ENCODE measurements at places on chromosomes 3 and 15.

GRCh38 chr3:179666436-179667035 lies 13.7 kb downstream of the USP13 start:
- DNase-seq = no peak

GRCh38 chr3:27044931-27045481 lies 324.2 kb downstream of the NEK10 start:
- no peak for DNase-seq

DNA sequence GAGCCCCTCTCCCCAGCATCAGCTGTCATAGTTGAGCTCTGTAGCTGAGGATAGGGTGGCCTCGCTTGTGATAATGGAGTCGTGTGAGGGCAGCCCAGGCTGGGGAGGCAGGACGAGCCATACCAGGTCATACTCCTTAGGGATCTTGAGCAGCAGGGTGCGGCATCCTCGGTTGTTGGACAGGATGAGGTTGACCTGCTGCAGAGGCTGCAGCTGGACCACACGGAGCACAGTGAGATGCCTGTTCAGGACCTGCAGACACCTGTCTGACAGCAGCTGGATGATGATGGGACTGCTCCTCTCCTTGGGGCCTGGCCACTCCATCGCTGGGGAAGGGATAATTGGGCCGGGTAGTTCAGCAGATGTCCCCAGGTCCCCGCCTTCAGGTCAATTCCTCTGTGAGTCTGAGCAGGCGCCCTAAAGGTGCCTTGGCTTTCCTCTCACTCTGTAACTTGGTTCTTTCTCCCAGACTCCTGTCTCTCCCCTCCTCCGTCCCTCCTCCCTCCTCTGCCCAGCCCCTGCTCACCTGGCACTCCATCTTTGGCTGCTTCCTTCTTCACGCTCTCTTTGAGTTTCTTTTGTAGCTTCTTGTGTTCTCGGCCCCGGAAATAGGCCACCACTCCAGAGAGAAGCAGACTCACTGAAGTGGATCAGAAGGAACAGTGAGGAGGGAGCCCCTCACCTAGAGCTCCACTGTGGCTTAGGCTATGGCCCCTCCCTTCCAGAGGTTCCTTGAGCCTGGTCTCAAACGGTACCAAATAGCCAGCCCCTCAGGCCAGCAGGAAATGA lies 7.8 kb downstream of the DUOX2 start:
- no peak for DNase-seq

DNA sequence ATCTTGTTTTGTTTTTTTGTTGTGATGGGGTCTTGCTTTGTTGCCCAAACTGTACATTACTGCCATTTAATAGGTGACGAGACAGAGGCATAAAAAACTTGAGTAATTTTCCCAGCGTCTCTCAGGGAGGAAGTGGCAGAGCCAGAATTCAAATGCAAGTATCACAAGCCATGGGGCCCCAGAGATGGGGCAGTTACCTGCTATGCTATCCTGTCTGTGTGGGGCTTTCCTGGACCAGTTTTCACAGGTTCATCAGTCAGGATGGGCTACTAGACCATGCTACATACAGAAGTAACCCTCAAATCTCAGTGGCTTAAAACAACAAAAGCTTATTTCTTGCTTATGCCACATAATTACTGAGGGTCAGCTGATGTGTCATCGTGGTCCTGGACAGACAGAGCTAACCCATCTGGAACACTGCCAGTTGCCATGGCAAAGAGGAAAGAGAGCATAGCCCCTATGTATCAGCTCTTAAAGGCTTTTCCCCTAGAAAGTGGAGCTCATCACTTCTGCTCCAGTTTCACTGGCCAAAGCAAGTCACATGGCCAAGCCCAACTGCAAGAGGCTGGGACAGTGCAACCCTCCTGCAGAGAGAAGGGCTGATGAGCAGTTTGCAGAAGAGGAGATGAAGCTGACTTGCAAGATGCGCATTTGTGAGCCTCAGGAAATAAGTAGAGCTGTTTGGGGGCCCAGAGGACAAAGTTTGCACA lies 31.7 kb upstream of the SYNM start:
- DNase-seq = no peak

DNA sequence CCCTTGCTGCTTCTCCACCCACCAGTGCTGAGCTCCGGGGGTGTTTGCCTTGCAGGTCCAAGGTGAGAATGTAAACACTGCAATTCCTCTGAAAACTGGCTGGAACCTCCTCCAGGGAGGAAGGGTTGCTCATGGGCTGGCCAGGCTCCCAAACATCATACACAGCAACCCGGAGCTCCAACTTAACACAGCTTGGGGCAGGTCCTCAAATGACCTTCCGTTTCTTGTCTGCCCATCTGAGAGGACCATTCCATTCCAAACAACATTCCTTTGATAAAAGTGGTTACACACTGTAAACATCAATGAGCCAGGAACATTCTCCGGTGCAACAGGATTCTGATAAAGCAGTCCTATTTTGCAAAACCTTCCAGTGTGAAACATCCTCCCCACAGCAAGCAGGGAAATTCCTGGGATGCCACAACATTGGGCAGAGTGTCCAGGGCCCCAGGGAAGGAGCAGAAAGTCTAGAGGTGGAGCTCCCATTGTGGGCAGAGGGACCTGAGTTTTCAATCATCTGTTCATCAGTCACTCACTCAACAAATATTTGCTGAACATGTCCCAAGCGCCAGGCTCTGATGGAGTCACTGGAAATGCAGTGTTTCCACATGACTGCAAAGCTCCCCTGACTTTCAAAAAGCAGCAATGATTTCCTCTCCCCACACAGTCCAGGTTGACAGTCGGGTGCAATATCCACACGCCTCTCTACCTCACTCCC lies 7.3 kb upstream of the HEG1 start:
- peak; percentile 69 for DNase-seq

DNA sequence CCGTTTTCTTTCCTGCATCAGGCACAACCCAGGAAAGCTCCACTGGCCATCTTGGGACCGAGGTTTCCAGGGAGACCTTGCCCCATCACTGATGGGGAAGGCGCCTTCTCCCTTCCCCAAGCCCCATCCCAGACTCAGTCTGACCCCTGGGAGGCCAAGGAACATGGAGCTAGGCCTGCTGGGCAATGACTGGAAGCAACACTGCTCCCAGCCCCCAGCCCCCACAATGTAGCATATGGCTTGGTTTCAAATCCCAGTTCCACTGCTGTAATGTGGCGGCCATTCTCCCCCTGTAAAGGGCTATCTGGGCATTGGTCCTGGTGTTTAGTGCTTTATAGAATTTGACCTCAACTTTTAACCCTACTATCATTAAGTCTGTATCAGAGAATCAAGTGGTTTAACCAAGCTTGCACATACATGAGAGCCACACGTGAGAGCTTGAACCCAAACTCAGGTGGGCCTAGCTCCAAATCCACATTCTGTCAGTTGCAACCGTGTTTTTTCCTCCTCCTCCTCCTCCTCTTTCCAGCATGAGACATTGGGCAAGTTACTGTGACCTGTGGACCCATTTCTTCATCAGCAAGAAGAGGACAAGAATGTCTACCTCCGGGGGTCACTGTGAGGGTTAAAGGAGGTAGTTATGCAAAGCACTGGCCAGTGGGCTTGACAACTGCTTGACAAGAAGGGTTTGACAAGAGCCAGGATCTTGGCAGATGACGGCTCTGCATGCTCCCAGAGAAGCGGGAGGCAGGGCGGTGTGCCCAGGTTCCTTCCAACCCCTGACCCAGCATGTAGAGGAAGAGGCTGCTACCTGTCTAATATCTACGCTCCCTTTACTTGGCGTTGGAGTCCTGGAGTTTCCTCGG lies 37.4 kb downstream of the KLHL25 start:
- DNase-seq = no peak

- DNase-seq = no peak
Measured at GRCh38 chr3:185457376-185457775, 41.5 kb downstream of the TMEM41A start.

- DNase-seq = no peak
Measured at GRCh38 chr3:142450189-142450588, 2.4 kb upstream of the XRN1 start.

- DNase-seq = no peak
Measured at GRCh38 chr3:50317300-50317699, 5.2 kb downstream of the HYAL2 start.

GRCh38 chr3:2547049-2547448 lies 448.4 kb downstream of the CNTN4 start:
- DNase-seq = no peak

GRCh38 chr3:54563501-54564200 lies 364.2 kb downstream of the LRTM1 start:
- no peak for DNase-seq

DNA sequence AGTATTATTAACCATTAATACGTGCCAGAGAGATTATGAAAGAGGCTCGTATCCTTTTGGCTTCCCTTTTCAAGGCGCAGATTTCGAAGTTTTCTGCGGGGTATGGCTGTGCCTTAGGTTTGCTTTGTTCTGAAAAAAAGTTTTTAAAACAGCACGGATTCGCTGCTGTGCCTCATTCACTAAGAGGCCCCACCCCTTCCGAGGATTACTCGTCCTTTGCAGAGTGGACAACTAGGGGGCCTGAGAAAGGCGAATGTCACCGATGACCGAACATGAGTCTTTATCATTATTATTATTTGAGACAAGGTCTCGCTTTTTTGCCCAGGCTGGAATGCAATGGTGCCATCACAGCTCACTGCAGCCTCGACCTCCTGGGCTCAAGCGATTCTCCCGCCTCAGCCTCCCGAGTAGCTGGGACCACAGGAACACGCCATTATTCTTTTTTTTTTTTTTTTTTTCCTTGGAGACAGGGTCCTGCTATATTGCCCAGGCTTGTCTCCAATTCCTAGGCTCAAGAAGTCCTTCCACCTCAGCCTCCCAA lies 684 bp upstream of the RPS27L start:
- peak; percentile 61 for DNase-seq

- DNase-seq = no peak
Measured at GRCh38 chr15:47812470-47812999, 95.2 kb downstream of the SEMA6D start.

GRCh38 chr3:115165701-115166100 lies 18.6 kb upstream of the ZBTB20 start:
- DNase-seq = no peak

GRCh38 chr3:72659596-72659995 lies 188.6 kb downstream of the SHQ1 start:
- no peak for DNase-seq

- DNase-seq = peak; percentile 53
Measured at GRCh38 chr15:65028921-65029735, at the start of gene MTFMT. MTFMT (minus strand) TSS chr15:65029639; CDS start chr15:65029613, 26 bp downstream.

GRCh38 chr3:170711786-170712185 lies 125.9 kb upstream of the SLC7A14 start:
- no peak for DNase-seq

GRCh38 chr3:180093535-180093934 lies 56.8 kb upstream of the PEX5L start:
- no peak for DNase-seq

DNA sequence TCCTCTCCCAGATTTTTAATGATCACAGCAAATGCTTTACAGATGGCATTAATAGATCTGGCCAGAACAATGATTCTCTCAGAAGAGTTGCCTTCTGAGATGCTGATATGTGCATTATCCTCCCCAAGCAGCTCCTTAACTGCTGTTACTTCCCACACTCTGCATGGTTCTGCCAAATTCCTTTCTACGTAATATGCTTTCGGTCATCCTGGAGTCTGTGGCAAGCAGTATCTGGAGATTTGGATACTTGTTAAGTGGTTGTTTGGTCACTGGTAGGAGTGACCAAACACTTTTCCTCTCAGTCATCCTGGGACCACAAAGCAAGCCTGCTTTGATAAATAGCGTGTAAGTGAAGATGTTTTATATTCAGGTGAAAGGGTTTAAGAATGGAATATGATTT lies 71.1 kb upstream of the CCNL1 start:
- DNase-seq = no peak

DNA sequence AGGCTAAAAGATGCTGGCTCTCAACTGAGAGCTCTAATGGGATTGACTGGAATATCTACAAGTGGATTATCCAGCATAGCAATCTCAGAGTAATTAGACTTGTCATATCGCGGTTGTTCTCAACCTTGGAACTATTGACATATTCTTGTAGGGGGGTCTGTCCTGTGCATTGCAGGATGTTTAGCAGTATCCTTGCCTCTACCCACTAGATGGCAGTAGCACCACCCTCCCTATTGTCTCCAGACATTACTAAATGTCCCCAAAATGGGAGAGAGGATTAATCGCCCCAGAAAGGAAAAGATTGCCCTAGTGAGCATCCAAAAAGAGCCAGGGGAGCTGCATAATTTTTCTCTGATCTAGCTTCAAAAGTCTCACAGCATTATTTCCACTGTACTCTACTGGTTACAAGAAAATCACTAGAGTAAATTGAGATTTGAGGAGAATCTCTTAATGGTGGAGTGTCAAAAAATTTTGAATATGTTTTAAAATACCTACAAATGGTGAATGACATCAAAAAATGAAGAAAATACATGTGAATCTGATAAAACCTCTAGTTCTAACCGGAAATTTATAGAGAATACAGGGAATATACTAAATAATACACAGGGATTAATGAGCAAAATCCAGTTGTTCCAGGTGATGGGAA lies 388.2 kb upstream of the AGTR1 start:
- peak; percentile 33 for DNase-seq

DNA sequence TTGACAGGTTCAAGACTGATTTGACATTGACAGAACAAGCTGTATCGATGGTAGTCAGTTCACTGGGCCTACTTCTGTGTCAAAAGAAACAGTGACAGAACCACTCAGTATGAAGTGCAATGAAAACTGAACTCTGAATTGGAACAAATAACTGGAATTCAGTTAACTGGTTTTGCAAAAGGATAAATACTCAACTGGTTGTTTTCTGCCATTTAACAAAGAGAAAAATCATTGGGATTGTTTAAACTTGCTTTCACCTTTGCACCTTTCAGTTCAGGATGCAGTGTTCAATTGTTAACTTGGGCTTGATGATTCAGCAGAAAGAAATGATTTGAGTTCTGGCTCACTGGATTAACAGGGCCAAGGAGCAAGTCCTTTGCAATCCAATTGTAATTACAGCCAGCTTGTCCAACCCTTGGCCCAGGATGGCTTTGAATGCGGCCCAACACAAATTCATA lies 4.9 kb downstream of the BTD start:
- DNase-seq = peak; percentile 51

DNA sequence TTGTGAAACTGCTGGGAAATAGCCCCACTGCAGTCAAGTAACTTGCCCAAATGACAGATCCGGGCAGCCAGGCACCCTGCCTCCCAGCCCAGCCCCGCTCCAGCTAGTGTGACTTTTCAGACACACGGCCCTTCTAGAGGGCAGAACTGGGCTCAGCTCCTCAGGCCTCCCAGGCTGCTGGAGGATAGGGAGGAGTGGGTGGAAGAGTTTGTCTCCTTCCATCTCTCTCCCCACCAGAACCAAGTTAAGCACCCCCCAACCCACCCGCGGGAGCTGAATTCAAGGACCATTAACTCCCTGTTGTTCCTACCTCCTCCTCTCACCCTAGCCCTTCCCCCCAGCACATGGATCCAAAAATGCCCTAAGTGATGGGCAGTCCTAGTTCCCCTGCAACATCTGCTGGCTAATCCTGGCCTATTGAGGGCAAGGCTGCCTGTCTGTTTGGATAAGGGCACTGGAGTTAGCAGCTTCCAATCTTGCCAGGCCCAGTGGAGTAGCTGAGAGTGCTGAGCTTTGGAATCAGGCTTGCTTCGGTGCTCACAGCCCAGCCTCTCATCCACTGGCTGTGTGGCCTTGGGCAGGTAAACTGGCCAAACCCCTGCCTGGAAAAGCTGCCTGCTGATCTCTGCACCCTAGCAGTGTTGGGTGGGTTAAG lies 3.1 kb downstream of the CCDC33 start:
- no peak for DNase-seq
